CD4-positive, alpha-beta T cell treated with Interleukin-15 for 4 hours (primary cell): ENCODE measurements at places on chromosomes 4 and X.

GRCh38 chr4:29213020-29213419 lies 1507.1 kb upstream of the PCDH7 start:
- no peak for DNase-seq

DNA sequence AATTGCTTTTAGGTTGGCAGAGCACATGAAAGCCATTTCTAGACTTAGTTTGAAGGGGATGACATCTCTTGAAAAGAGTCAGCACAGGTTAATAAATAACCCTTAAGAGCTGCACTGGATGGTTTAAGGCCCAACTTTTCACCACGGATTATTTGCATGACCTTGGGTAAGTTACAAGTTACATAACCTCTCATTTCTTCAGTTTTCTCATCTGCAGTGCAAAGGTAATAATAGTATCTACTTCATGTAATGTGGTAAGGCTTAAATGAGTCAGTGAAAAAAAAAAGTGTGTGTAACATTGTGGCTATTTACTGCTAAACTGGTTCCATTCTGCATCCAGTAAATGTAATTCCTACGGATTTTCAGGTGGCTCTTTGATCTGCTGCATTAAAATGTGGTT lies 715.8 kb downstream of the CCSER1 start:
- DNase-seq = no peak

- DNase-seq = no peak
These were observed 99.8 kb upstream of the TEX13D start for GRCh38 chrX:124232523-124233201.

- no peak for DNase-seq
These were observed 125.2 kb upstream of the USP9X start for GRCh38 chrX:40960041-40960440.

DNA sequence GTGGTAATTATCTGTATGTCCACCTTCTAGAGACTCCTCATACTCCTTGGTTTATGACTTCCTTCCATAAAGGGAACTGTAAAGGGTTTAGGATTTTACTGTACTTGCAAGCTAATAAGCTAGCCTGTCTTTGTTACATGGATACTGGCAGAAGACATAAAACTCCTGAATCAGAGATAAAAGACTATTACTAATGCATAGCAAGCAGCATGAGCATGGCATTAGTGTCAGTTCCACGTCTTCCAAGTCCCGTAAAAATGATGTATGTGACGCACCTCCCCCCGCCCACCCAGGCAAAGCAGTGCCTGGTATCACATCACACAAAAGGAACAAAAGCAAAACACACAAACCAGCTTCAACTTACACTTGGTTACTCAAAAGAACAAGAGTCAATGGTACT lies 71.0 kb downstream of the SLC10A6 start:
- no peak for DNase-seq

DNA sequence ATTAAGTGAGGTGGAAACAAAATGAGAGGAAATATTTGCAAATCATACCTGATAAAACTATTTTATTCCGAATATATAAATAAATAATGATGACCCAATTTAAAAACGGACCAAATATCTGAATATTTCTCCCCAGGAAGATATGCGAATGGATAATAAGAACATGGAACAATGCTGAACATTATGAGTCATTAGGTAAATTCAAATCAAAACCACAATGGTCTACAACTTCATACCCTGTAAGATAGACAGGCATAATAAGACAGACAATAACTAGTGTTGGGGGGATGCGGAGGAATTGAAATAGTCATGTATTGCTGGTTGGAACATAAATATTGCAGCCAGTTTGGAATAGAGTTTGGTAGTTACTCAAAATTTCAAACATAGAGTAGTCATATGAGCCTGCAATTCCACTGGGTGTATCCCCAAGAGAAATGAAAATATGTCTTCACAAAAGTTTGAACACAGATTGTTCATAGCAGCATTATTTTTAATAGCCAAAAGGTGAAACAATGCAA lies 47.6 kb upstream of the DRP2 start:
- no peak for DNase-seq

GRCh38 chr4:76623217-76624045 lies 188.4 kb downstream of the SHROOM3 start:
- DNase-seq = no peak

DNA sequence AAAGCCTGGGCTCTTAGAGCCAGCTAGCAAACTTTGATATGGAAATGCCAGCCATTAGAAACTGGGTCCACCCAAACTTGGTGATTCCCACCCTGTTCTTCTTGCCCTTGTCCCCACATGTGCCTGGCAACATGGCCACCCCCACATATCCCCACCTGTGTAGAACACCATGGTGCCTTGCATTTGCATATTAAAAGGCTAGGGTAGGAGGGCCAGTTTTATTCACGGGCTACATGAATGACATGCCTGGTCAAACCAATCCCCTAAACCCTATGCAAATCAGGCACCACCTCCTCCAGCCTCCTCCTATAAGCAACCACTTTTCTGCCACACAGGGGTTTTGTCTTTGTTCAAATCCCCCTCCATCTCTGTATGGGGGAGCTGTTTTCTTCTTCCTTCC lies 104.9 kb downstream of the CLNK start:
- DNase-seq = no peak

DNA sequence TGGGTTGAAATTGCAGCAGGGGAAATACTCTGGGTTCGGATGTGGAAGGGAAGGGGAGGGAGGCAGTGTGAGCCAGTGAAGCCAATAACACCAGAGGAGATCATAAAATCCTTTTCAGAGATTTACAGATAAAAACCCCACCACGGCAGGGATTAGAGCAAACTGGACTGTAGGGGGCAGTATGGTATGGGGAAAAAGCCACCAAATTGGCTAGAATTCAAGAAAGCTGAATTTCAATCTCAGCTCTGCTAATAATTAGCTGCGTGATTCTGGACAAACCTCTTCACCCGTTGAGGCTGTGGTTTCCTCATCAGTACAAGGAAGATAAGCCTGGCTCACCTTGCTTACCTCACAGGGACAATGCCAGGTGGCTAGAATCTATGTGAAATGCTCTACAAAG lies 108.1 kb downstream of the ATG4A start:
- DNase-seq = no peak

DNA sequence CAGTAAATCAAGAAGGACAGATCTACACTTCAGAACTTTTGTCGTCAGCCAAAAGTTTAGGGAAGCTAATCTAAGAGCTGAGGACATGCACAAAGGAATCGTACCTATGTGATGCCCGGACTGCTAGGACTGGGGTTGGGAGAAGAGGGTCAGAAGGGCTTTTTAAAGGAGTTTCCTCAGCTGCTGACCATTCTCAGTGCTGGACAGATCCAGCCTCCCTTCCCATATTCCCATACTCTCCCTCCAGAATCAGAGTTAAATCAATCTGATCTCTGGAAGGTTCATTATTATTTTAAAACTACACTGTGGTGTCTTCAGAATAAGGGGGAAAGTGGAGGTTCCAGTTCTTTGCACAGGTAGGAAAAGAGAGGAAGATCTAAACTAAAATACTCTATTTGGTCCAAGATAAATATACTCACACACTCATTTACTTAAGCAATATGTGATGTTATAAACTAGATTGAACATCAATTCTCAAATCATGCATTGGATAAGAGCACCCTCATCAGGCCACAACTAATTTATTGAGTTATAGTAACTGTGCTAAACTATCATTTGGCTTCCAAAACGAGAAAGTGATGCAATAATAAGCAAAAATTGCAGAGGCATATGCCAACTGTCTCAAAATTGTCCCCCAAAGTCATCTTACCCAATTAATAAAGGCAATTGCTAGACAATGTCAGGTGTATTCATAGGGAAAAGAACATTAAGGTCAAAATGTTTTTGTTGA lies 124.7 kb downstream of the HNRNPD start:
- DNase-seq = no peak

DNA sequence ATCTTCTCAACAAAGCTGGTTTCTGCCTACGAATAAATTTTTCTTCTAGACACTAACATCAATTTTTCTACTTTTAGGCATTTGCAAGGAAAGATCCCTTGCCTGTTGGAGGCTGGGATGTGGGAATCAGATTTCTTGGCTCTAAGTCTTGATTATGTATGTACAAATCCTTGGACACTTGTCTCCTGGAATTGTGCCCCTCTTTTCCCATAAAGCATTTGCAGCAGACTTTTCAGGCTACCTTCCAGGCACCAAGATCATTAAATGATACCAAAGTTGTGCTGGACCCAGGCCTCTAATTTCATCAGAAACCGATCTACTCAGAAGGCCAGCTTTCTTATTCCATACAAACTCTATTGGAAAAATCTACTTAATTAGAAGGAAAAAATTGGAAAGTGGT lies 339.5 kb upstream of the DIPK2B start:
- no peak for DNase-seq

- DNase-seq = no peak
These were observed 281.6 kb downstream of the KLHL13 start for GRCh38 chrX:117835034-117835433.

GRCh38 chr4:26319949-26320537 lies 771 bp upstream of the RBPJ start:
- DNase-seq = peak; percentile 49

DNA sequence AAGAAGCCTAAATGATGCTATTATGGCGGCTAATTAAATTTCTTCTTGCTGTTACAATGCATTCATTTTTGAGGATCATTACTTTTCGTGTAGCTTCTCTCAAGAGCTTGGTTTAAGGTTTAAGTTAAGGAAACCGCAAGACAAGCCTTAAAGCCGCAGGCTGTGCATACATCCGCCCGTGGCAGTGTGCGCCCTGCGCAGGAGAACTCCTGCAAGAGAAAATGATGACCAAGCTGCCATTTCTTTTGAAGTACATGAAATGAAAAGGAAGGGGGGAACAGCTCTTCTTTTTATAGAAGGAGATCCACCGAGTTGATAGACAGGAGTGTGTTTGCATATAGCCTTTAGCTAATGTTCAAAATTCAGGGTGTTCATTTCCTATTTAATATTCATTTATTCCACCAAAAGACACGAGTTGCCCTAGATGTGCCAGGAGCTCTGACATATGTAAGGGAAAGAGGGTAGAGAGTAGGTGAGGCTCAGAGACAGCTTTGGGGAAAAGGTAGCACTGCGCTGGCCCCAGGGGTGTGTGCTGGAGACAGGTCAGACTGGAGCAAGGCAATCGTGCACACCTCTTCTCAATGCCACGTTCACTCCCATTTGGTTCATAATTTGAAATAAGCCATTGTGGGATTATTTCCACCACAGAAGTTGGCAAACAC lies 112.1 kb upstream of the LDB2 start:
- no peak for DNase-seq

DNA sequence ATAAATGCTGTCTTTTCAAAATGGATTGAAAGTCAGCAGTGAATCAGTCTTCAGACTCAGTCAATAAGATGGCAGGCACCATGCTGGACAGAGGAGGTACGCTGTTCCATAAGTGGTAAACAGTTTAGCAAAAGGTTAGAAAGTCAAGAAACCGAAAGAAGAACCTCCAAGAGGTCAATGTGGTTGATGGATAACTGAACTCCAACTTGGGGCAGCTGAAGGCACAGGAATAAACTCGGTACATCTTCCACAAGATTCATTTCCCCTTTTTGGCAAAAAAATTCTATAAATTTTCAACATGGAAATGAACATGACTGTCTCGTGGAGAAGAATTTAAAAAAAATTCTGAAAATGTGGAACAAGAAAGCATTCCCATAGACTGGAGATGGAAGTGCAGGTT lies 18.4 kb upstream of the SEL1L3 start:
- DNase-seq = no peak

DNA sequence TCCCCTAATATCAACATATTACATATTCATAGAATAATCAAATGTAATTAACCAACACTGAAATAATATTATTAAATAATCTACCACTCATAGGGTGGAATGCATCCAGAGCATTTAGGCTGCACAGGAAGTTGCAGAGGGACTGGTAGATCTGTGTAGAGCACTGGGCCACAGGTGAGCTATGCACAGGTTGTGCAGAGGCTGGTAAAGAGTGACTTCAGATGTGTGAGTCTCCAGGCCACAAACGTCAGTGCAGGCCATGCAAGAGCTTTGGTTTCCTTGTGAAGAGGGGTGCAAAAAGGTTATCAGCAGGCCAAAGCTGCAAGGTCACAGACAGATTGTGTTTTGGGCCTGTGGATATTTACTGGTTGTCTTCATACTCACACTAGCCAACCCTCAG lies 25.5 kb upstream of the MANBA start:
- DNase-seq = no peak

DNA sequence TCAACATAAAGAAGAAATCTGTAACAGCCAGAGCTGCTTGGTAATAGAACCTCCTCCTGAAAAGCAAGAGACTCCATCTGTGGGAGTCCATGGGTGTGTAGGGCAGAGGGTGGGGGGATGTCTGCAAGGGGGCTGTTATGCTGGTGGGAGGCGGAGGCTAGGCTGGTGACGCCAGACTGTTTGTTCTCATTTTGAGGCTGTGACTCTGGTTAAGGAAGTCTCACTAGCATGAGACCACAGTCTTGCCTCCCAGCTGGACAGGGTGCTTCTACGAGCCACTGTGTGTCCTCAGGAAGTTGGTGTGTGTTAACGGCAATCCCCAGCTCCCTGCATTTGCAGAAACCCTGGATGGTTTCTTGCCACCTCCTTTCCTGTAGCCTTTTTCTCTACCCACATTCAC lies 79.8 kb downstream of the NSUN7 start:
- DNase-seq = no peak

- no peak for DNase-seq
These were observed 10.6 kb upstream of the AMOT start for GRCh38 chrX:112851161-112851779.

DNA sequence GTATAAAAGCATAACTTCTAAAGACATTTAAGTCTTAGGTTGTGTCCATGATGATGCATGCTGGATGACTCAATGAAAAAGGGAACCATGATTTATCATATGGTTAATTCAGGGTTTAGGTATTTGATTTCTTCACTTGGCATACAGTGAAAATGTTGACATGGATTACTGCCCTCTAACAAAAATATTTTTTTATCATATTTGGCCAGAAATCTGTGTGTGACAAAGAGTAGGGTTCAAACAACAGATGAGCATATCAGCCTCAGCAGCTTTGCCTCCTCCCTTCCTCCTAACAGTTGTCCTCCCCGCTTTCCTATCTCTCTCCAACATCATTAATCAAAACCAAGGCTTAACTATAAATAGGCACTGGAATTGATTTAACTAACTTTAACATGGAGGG lies 46.3 kb downstream of the ARHGAP6 start:
- DNase-seq = no peak

- DNase-seq = no peak
These were observed 9.9 kb upstream of the PI4K2B start for GRCh38 chr4:25223802-25224375.

DNA sequence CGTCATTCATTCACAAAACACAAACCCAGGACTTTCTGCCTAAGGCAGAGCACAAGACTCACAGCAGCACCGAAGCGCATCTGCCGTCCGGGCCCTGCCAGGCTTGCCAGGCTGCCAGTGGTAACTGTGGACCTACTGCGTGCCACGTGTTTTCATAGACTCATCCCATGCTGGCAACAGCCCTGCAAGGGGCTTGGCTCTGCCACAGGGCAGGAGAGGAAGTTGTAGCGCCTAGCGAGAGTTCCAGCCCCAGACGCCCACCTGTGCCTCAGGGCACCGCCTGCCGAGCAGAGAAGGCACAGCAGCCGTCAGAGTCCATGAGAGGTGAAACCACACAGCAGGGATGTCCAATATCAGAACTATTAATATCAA lies 18.9 kb upstream of the MRFAP1 start:
- DNase-seq = no peak
